Stimulated activated CD4-positive, alpha-beta T cell treated with anti-CD3 and anti-CD28 coated beads, Interleukin-1b, Interleukin-23, amount 100 ng/mL, for 48 hours (primary cell): ENCODE measurements at places on chromosomes 4 and X.
A peak's percentile ranks its signal among the peaks of the same experiment; 100 is the strongest.

- DNase-seq, result no peak
Observed at GRCh38 chr4:180052629-180053028, 2190.6 kb upstream of the TENM3 start.

DNA sequence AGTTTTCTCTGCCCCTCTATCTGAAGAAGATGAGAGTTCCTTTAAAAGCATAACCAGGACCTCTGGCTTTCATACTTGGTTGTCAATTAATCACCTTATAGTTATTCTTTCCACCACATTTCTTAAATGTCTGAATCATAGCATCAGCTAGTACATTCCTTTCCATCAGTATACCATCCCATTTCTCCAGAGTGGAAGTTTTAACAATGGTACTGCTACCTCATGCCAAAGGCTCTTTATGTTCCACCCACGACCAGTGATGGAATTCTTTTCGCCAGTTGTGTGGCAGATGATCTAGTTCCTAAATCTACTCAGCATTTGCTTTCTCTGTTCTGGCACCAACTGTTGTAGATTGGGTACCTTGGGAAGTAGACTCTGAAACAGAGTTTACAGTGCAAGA lies 379.8 kb downstream of the ZNF674 start:
- DNase-seq, result no peak

- no peak for DNase-seq
Observed at GRCh38 chr4:133402616-133403015, 253.5 kb downstream of the PCDH10 start.

- DNase-seq, result no peak
Observed at GRCh38 chrX:46713672-46714490, 45.0 kb downstream of the SLC9A7 start.

DNA sequence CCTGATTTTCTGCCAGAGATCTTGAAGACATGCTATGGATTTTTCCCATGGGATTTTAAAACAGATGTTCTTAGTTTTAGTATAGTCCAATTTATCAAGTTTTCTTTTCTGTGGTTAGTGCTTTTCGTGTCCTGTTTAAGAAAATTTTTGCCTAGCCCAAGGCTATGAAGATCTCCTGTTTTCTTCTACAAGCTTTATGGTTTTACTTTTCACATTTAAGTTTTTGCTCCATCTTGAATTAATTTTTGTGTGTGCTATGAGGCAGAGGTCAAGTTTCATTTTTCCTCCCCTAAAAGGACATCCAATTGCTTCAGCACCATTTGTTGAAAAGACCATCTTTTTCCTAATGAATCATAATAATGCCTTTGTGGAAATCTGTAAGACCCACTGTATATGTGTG lies 65.6 kb downstream of the POLR2B start:
- no peak for DNase-seq

DNA sequence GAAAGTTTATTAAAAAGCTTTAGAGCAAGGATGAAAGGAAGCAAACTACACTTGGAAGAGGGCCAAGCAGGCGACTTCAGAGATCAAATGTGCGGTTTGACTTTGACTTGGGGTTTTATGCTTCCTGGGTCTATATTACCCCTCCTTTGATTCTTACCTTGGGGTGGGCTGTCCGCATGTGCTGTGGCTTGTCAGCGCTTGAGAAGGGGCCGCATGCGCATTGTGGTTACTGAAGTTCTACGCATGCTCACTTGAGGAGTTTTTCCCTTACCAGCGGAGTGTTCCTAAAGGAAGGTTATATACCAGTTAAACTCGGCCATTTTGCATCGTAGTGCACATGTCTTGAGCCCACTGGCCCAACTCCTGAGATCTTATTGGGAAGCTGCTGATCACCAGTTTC lies 9.9 kb downstream of the ZNF157 start:
- peak; percentile 52 for DNase-seq

GRCh38 chr4:100168521-100168920 lies 21.7 kb downstream of the DDIT4L start:
- no peak for DNase-seq

- no peak for DNase-seq
Observed at GRCh38 chr4:8907596-8908205, 36.1 kb upstream of the HMX1 start.

- no peak for DNase-seq
Observed at GRCh38 chr4:184460499-184461285, 13.7 kb downstream of the IRF2 start.

GRCh38 chr4:28227764-28228163 lies 1367.1 kb downstream of the STIM2 start:
- no peak for DNase-seq

DNA sequence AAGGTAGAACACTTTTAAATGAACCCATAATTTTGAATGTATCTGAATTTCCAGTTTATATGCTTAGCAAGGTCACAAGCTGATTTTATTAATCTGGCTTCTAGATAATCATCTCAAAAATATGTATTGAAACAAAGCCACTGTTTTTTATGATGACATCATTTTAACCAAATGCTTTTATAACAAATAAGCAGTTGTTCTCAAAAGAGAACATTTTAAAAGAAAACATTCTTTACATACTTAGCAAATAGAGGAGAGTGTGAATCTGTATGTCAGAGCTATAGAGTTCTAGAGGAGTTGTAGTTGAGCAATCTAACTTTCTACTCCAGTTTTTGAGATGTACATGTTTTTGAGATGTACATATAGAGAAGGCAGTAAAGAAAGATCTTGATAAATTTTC lies 42.5 kb downstream of the LAMP2 start:
- DNase-seq, result no peak

- no peak for DNase-seq
Observed at GRCh38 chr4:76420188-76420761, 666 bp downstream of the CCDC158 start.

DNA sequence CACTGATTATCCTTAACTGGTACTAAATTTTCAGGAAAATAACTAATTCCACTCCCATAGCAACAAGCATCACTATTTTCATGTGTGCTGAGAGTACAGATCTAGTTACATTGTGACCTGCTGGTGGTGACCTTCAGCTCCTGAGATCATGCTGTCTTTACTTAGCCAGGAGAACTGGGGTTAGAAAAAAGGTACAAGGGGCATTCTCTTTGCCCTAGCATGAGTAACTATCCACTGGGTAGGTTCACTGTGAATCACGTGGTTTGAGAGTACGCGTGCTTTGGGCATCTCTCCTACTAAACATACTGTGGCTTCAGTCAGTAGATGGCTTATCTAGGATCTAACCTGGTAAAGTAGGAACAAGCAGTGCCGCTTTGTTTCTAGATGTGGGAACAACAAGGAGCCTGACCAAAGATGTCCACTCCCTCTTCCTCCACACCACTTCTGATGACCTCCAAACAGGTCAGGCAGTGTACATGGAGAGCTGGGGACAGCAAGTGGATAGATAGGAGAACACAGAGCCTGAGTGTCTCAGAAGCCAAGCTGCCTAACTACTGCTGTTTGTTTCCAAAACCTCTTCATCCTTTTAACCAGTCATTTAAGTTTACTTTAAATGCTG lies 90.2 kb downstream of the CBR4 start:
- no peak for DNase-seq

- DNase-seq, result no peak
Observed at GRCh38 chr4:76723924-76724323, 174.0 kb downstream of the SOWAHB start.

DNA sequence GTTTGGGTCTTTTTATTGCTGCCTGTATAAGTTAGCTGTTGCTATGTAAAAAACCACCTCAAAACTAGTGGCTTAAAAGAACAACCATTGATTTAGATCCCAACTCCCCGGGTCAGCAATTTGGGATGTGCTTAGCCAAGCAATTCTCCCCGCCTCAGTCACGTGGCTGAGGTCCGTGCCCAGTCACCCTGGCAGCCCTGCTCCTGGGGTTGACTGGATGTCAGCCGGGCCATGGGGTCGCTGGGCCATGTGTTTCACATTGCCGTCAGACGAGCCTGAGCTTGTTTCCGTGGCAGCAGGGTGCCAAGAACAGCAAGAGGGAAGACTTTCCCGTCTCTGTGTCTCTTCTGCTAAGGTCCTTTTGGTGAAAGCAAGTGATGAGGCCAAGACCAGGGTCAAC lies 345.7 kb upstream of the FAT1 start:
- no peak for DNase-seq

DNA sequence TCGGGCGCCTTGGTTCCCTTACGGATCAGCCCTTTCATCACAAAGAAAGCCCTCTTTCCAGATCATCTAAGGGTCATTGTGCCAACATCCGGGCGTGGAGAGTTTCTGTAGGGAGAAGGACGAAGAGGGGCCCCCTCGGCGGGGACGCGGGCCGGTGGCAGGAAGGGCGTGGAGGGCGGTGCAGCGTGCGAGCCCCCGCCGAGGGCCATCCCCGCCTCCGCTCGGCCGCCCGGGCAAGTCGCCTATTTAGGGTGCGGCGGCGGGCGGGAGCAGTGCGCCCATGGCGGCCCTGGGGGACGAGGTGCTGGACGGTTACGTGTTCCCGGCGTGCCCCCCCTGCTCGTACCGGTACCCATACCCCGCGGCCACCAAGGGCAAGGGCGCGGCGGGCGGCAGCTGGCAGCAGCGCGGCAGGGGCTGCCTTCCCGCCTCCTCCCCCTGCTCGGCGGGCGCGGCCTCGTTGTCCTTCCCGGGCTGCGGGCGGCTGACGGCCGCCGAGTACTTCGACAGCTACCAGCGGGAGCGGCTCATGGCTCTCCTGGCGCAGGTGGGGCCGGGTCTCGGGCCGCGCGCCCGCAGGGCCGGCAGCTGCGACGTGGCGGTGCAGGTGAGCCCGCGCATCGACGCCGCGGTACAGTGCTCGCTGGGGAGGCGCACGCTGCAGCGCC lies at the start of gene ZAR1:
Gene ZAR1 (plus strand): TSS at position 241 of the 668 bp plus-strand sequence. CDS start 40 bp downstream, at position 281.
- no peak for DNase-seq

DNA sequence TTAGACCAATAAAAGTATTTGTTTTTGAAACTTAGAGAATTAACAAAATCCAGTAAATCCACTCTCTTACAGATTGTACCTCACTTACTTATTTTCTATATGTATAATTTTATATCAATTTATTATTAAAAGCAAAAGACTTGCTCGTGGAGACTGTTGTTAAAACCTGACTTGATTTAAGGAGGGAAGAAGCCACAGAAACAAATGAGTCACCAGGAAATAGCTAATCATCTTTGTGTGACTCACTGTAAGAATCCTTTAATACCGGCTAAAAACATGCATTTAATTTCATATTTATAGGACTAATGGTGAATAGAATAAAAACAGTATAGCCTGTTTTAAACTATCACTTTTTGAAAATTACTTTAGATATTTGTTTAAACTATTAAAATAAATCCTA lies 29.9 kb upstream of the UBE2NL start:
- DNase-seq, result no peak

DNA sequence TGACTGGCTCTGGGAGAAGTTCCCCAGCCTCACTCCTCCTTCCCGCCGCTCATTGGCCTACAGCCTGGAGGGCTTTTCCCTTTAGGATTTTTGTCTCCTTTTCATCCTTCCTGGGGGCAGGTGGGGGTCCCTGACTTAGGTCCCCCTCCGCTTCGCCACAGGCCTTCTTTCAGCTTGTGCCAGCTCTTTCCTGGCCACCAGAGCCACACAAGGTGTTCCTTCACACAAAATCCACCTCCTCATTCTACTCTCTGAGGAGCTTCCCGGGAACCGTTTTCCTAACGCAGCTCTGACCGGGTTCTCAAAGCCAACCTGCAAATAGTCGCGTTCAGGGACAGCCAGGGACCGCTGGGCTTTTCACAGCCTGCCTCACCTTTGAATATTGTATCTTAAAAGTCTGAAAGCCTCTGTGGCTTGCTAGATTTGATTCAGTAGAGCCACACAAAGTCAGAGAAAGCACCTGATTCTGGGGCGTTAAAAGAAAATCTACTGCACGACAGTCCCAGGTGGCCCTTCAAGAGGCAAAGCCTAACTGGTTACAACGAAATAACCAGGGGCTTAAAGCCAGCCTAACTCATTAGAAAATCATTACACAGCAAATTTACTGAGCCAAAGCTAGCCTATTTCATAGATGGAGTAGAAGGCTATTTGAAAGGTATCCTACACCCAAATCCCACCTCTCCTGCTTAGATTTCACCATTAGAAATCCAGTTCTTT lies 731 bp upstream of the GPC3 start:
- no peak for DNase-seq

GRCh38 chrX:9995855-9996339 lies 28.7 kb downstream of the CLDN34 start:
- peak; percentile 65 for DNase-seq

GRCh38 chr4:4554234-4554633 lies 12.4 kb upstream of the STX18 start:
- no peak for DNase-seq

- DNase-seq, result no peak
Observed at GRCh38 chr4:155371432-155372043, 5.2 kb downstream of the MAP9 start.

DNA sequence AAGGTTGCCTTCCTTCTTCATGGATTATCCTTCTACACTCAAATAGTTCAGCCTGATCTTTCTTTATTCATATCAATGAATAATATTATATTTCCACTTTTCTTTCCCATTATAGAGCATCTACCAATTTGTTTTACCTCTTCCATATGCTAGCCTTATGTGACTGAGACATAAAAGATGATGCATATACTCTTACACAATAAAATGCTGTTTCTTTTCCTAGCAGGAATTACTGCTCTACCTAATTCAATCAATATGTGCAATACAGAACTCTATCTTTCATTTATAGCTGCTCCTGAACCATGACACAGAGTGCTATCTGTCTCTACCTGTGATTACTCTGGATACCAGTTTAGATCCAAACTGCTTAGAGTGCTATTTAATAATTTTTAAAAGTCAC lies 2334.0 kb downstream of the PCDH7 start:
- DNase-seq, result no peak

DNA sequence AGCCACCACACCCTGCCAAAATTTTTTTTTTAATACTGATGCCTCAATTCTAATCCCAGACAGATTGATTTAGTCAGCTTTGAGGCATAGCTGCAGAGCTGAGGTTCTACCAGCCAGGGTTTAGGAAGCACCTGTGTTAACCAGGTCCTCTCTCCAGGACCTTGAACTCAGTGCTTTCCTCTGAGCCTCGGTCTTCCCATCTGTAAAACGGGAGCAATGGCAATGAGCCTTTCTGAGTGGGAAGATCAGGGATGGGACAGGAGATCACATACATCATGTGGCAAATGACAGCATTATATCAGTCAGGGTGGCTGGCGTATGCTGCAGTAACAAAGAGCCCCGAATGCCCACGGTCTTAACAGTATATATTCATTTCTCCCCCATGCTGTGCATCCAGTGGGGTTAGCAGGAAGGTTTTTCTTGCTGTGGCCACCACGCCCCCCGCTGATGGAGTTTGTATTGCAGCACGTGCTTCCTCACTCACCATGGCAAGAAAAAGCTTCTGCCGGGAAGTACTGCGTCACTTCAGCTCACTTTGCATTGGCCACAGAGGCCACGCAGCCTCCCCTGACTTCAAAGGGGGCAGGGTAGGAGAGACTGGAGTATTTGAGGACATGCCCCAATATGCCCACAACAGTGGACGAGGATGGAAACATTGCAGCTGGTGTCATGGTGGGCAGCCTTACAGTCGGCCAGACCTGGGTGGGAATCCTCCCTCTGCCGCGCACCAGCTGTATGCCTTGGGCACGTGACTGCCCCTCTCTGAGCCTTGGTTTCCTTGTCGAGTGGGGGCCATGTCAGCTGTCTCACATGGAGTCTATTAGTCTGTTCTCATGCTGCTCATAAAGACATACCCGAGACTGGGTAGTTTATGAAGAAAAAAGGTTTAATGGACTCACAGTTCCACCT lies 24.1 kb upstream of the MRFAP1 start:
- no peak for DNase-seq
